ENCODE measurements at places on chromosomes 5 and 9.

GRCh38 chr5:40385544-40385943 is 294.2 kb upstream of the PTGER4 start:
- no peak for DNase-seq

DNA sequence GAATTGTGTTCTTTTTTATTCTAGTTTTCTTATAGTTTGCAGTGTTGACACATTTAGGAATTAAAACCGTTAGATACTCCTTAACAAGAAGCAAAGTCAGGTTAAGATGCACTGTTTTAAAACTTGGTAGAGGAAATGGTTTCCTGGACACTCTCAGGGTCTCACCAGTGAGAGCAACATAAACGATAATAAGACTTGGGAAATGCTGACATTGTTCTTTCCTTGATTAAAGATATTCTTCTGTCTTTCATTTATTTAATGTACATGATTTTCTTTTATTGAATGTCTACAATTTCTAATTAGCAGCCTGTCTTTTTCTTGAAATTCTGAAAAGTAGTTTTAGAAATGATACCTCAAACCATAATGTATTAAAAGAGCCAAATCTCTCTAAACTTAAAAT is 707.9 kb upstream of the CHD1 start:
- DNase-seq: no peak

DNA sequence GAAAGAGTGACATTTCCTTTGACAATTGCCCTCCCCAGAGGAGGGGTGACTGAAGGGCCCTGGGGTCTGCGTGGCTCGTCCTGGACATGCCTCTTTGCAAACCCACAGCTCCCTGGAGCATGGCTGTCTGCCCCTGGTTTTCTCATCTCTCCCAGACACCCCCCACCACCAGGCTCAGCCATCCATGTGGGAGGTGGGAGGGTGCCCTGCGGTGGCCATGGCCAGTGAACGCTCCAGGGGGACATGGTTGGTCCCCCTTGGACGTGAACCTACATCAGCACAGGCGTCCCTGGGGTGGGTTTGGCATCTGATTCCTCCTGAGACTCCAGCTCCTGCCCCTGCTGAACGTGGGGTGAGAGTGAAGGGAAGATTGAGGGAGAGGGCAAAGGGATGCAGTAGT is 67.7 kb upstream of the LMX1B start:
- no peak for DNase-seq

DNA sequence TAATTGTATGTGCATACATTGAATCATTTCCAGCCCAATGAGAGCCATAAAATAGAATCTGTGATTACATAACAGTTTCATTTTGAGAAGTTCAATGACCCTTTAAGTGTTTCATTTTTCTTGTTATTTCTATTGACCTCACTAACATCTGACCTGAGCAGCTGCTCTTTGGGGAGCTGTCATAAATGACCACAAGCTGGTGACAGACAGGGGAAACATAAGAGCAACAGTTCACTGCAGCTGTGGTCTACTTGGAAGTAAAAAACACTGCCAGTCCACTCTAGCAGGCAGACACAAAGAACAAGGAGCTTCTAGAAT is 265.4 kb downstream of the DTWD2 start:
- DNase-seq: no peak

DNA sequence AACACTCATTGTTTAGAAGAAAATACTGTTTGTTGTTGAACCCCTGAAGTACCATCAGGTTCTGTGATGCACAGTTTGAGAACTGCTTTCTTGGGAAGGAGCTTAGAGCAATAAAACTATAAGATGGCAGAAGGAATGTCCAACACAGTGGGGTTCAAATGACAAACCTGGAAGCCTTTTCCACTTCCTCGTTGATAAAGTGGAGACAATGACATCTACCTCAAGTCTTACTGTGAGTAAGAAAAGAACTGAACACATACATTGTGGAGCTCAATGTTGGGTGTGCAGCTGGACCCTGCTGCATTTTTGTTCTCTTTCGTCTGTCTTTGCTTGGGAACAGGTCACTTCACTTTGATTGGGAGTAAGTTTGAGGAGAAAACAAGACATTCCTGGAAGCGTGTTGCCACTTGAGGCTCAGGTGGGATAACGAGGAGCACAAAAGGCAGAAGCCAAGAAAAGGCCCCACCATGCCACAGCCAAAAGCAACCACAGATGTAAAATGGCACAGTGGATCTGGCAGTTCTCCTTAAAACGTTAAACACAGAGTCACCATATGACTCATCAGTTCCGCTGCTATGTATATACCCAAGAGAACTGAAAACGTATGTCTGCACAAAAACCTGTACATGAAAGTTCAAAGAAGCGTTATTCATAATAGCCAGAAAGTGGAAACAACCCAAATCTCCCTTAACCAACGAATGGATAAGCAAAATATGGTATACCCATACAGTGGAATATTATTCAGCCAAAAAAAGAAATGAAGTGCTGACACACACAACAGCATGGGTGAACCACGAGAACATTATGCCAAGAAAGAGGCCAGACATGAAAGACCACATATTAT is 42.9 kb upstream of the SUB1 start:
- no peak for DNase-seq

DNA sequence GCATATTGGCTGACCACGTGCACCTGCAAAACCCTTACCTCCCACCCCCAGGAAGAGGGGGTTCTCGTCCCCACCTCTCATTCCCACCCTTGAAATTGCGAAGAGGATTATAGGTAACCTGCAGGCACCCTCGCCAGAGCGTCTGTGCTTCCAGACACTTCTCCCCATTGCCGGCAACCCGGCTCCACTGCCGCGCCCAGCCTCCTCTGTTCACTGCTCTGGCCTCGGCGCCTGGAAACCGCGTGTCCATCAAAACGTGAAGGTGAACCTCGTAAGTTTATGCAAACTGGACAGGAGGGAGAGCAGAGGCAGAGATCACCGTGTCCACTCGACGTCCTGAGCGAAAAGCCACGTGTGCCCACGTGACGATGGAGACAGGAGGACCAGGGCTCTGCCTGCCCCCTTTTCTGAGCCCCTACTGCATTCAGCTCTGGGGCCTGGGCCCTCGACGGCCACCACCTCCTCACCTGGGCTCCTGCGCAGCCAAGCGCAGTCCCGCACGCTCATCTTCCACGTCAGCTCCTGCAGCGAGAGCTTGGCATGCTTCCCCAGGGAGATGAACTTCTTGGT is 1.9 kb downstream of the TERT start:
- DNase-seq: no peak

DNA sequence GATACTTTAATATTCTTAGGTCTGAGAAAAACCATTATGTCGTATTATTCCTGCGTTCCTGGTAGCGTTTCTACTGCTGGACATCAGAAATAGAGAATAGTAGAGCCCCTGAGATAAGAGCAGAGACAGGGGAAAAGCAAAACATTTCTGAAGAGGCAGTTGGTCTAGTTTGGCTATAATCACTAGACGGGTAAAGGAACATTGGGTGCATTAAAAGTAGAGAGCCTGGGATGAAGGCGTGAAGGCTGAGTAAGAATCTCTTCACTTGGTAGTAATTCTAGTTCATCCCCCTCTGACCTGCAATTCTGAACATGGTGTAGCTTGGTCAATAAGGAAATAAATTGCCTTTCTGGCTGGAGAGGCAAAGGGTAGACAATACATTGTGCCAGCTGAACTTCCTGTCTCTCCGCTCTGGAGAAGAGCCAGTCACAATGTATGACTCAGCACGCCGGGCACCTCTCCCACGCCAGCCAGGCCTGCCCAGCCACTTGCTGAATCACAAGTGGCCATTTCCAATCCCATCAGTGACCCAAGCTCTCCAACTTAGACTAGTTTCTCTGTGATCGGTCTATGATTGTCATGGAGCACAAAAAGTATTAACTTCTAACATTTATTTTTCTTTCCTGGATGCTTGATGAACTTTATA is 75.4 kb downstream of the STK32A start:
- DNase-seq: no peak

DNA sequence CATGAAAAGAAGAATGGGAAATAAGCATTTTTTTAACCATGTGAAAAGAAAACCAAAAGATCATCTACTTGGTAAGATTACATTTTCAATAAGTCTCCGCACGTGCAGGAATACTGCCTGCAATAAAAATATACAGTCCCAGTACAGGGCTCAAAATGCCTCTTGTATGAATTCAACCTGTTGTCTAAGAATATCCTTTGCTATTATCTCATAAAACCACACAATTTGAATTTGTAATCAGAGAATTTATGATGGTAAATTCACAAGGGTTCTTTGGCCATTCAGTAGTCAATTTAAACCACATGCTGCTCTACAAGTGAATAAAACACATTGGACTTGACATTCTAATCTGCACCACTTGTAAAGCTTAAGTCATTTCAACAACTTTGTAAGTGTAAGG is 46.6 kb downstream of the ST8SIA4 start:
- no peak for DNase-seq

GRCh38 chr5:58056546-58056945 is 403.3 kb downstream of the PLK2 start:
- no peak for DNase-seq

- no peak for DNase-seq
Measured at GRCh38 chr9:8011974-8012373, 212.4 kb upstream of the DMAC1 start.

- DNase-seq: no peak
Measured at GRCh38 chr9:110248361-110248760, 7.9 kb downstream of the TXN start.

- no peak for DNase-seq
Measured at GRCh38 chr5:126139086-126139485, 284.1 kb upstream of the GRAMD2B start.

DNA sequence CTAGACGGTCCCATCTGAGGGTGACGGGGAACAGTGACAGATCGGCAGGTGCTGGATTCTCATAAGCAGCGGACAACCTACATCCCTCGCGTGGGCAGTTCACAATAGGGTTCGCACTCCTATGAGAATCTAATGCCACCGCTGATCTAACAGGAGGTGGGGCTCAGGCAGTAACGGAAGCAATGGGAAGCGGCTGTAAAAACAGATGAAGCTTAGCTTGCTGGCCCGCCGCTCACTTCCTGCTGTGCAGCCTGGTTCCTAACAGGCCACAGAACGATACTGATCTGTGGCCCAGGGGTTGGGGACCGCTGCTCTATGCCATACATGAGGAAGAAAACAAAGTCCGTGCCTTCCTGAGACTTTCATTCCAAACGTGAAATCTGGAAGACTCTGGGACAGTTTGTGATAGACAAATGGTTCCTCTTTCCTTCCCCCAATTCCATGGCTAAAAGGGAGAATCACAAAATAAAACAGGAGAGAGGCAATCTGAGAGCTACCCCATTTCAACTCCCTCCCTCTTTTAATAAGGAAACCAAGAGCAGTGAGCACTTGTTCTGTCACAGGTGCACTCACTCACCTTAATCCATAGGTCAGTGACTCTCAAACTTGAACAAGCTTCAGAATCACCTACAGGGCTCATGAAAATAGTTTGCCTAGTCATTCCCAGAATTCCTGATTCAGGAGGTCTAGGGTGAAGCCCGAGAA is 12.1 kb downstream of the PDCL start:
- peak; percentile 26 for DNase-seq

DNA sequence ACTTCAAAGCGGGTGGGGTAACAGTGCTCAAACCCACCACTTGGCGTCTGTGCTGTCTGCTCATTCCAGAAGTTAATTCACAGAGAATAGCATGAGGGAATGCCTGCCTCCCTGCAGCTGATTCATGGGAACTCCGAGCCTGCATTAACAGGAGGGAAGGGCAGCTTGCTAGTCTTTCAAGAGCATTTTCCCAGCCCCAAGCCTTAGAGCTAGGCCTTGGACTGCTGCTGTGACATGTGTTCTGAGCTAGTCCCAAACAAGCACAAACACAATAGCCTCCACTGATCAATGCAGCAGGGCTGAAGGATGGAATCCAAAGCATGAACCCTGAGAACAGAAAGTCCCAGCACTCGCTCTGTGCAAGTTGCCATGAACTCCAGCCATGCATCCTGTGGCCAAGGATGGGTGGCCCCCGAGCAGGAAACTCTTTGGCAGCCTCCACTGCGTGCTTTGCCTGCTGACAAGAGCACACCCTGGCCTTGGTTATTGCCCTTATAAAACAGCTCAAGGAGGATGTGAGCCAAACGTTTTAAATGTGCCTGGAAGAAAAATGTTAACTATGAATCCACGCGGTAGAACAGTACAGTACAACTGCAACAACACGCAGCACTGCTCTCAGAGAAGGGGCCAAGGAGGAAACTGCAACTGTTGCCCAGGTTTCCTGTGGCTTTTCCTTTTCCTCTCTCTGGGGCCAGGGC is 653.1 kb upstream of the KLF4 start:
- DNase-seq: no peak

DNA sequence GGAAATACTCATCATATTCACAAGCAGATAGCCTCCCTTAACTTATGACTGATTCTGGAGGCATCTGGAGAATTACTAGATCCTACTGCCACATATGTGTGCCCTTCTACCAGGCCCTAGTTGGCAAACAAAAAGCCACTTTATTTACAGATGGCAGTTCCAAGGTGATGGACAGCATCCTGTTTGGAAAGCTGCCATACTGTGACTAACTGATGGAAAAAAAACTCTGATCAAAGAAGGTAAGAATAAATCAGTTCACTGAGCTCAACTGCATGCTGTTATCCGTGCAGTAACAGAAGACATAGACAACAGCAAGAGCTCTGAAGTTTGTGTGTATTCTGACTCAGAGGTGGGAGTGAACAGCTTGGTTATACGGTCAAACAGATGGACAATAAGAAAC is 279.8 kb upstream of the POU5F2 start:
- no peak for DNase-seq

DNA sequence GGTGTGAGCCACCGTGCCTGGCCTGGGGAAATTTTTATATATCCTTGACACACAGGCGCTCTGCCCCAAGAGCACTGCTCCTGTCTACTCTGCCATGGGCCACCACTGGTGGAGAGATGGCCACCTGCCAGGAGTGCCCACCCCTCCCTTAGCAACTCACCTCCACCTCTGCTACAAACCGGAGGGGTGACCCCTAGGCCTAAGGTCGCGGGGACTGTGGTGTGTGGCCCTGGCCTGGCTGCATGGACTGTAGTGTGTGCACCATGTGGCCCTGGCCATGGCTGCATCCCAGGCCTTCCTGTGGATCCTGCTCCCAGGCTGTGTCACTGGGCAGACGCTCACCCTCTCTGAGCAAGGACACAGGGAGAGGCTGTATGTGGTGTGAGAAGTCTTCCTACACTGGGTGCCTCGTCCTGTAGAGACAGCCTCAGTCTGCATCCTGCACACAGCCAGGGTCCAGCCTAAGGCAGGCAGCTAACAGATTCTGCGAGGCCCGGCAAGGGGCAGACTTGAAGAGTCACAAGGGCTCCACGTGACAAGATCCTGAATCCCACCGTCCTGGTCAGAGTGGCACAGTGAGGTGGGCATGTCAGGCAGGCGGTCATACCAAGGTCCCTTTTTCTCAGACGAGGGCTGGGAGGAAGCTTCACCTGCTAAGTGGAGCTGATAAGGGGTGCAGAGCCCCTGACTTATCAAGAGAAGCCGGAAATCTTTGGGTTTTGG is 10.3 kb downstream of the NINJ1 start:
- DNase-seq: peak; percentile 11

DNA sequence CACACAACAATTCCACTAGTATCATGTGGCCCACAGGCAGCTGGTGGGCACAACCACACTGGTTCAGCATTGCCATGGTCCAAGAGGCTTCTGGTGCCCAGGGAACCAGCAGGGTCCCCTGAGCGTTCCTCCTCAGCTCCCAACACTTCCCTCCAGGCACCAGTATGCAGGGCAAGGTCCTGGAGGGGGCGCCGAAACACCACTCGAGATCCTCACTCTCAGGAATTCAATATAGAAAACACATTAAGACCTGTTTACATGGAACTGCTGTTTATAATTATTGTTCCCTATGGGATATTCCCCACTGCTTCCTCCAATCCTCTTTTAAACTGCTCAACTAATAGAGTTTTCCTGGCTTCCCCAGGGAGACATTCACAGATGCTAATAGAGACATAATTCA is 91.9 kb upstream of the GABRP start:
- DNase-seq: no peak

All from activated CD8-positive, alpha-beta memory T cell treated with anti-CD3 and anti-CD28 coated beads, Interleukin-2, amount 50 U/mL, for 4 hours (primary cell).